C1 segment of cervical spinal cord (tissue), 14 donors: ENCODE measurements at places on chromosomes 2 and 18.

GRCh38 chr2:162114271-162114670 lies 37.8 kb downstream of the GCG start:
- no peak for DNase-seq

GRCh38 chr2:124920448-124920847 lies 895.4 kb downstream of the CNTNAP5 start:
- no peak for DNase-seq

DNA sequence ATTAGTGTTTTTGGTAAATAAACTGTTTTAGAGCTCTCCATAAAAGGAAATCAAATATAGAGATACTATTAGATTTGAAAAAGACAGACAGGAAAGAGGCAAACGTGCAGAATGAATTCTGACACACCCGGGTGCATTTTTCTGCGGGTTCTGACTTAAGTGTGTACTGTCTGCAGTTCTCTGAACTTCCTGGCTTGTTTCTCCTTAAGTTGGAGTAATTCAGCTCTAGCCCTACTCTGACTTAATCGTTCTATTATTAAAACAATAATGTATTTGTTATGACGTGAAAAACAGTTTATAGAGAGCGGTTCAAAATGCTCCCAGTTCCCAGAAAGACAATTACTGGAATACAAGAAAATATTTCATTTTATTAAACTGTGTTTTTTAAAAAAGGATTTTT lies 305.9 kb downstream of the ARHGAP15 start:
- no peak for DNase-seq

DNA sequence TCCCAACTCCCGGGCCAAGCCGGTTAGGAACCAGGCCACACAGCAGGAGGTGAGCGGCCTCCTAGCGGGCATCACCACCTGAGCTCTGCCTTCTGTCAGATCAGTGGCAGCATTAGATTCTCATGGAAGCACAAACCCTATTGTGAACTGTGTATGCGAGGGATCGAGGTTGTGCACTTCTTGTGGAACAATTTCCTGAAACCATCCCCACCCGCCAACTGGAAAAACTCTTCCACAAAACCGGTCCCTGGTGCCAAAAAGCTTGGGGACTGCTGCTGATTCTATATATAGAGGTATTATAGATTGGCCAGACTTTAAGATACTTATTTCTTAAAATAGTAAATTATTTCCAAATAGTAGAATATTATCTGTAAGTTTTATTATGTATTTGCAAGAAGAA lies 89.4 kb downstream of the PMS1 start:
- DNase-seq = no peak

DNA sequence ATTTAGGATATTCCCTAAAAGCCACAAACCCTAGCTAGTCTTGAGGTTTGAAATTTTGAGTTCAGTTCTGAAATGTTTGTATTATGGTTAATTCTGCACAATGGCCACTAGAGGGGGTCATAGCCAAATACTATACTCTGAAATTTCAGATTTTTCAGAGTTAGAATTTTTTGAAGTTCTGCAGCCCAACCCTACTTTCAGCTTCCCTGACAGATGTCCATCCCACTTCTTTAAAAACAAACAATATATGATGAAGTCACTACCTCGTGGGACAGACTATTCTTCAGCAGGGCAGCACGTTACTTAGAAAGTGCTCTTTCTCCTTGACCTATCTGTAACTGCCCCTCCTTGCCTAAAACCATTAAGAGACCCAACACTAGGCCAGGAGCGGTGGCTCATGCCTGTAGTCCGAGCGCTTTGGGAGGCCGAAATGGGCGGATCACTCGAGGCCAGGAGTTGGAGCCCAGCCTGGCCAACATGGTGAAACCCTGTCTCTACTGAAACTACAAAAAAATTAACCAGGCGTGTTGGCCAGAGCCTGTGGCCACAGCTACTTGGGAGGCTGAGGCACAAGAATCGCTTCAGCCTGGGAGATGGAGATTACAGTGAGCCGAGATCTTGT lies 48.2 kb upstream of the PAPOLG start:
- no peak for DNase-seq

DNA sequence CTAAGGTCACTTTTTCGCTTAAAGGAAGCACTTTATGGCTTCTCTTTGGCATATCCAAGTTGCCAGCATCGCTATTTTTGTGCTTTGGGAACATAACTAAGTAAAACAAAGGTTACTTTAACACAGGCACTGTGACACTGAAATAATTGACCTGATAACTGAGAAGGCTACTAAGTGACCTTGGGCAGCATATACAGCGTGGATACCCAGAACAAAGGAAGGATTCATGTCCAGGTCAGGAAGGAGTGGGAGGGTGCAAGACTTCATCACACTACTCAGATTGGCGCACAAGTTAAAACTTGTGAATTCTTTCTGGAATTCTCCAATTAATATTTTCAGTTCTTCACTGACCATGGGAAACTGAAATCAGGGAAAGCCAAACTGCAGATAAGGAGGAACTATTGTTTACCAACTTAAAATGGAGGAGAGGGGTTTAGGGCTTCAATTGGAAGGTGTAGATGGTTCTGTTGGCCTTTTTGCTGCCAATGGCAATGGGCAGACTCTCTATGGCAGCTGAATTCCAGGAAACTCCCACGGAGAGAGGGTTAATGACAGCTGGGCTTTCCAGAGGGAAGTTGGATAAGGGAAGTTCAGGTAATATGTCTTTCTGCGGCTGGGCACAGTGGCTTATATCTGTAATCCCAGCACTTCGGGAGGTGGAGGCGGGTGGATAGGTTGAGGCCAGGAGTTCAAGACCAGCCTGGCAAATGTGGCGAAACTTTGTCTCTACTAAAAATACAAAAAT lies 45.3 kb downstream of the COMMD1 start:
- no peak for DNase-seq

- no peak for DNase-seq
Measured at GRCh38 chr2:2016651-2017311, 272.5 kb upstream of the PXDN start.

GRCh38 chr2:157261199-157261782 lies 3.8 kb downstream of the GALNT5 start:
- DNase-seq = no peak

DNA sequence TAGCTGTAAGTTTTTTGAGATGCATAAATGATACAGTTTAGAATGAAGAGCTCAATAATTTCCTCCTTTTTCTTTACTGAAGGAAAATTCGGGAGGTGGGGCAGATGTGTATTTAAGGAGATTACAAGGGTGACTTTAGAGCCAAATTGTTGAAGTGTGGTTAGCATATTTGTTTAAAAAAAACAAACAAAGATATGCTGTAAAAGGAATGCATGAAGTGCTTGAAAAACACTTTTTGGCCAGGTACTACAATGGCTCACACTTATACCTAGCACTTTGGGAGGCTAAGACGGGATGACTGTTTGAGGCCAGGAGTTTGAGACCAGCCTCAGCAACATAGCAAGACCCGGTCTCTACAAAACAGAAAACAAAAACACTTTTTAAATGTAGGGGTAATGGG lies 38.4 kb downstream of the CD302 start:
- DNase-seq = no peak

DNA sequence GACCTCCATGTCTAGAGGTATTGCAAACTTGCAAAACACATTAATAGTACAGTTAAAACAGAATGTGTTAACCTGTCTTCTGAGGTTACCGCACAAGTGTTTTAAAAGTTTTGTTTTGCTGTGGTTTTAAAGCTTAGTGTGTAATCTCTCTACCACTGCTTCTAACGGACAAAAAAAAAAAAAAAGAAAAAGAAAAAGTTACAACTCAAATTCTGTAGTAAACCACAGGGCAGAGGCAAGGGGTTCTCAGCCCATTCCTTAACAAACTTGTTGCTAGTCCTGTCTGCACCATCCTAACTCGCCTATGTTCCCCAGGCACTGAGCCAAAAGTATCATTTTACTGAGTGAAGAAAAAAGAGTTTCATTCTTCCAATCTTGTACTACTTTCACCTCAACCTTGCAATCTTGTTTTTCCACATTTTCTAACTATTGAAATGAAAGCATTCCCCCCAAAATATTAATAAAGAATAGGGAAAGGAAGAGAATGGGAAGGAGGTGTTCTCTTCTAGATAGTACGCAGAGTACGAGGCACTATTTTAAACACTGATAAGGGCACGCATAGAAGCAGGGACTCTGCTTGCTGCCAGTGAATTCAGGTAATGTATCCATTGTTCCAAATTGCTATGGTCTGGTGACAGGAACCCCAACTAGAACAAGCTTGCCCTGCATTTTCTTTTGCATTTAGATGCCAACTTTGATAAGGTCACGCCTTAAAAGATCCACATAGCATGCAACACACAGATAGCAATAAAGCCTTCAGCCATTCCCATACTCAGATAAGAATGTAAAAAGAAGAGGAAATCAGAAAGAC lies 47.1 kb downstream of the IKZF2 start:
- DNase-seq = no peak

GRCh38 chr2:156787517-156787916 lies 351.3 kb downstream of the GPD2 start:
- DNase-seq = no peak

DNA sequence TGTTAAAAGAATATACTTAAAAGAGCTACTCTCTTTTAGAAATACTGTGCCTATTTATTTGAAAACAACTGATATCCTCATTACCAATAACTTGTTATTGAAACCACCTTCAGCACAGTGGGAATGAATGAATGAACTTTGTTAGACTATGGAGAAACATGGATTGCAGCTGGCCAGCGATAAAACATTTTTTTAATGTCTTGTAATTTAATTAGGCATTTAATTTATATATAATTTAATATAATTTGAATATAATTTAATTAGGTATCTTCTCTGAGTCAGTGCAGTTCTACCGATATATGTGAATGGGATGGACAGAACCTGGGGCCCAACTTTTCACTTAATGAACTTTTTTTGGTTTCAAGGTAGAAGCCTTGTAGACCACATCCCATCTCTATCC lies 94.4 kb downstream of the KCTD18 start:
- DNase-seq = no peak

DNA sequence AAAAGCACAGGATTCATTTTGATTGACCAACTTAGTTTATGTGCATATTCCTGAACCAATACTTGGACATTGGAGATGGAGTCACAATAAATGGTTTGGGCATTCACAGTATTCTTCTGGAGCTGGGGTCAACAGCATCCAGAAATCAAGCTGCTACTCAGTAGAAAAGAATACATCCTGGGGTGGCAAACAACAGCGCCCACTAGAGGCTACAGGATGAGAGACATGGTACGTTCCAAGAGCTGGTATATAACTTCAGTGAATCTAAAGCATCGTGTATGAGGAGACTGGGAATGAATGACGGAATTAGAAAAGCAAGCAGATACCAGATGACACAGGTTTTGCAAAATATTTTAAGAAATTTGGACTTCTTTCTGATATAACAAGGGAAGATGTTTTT lies 142.9 kb upstream of the FIGN start:
- no peak for DNase-seq

DNA sequence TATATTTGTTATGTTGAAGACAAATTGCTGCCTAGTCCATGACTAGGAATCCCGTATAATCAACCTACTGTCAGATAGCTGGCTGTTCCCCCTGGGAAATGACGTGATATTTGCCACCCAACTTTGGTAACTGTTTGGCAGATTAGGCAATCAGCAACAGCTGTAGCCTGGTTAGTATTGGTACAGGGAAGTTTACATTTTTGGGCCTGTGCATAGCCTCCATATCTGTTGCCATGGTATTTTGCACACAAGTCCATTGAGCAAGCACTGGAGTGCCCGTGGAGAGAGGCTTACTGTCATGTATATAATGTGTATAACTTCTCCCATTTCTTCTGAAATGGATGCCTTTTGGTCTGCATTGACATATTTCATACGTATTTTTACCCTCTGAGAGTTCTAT lies 27.7 kb downstream of the BIRC6 start:
- no peak for DNase-seq
